ENCODE measurements at places on chromosomes 13 and 19. TPM values are rescaled to one million over a fixed set of nuclear protein-coding genes. Genes with fewer than 3 reads are reported as not detected.

GRCh38 chr13:75410207-75410606, 71.8 kb downstream of the TBC1D4 start:
- DNase-seq: no peak

The MCEMP1 gene
- 2.6 TPM for total RNA-seq

DNA sequence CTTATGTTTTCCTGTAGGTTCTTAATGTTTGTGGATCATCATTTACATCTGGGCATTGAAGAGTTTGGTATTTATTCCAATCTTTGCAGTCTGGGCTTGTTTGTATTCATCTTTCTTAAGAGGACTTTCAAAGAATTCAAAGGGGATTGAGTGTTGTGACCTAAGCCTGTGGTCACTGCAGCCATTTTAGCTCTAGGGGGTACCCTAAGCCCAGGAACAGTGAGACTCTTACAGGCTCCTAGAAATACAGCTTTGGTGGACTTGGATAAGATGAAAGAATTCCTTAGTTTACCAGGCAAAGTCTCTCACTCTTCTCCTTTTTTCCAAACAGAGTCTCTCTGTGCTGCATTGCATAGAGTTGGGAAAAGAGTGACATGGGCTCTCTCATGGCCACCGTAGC, 2539.0 kb upstream of the PCDH20 start:
- DNase-seq: no peak

GRCh38 chr19:51743405-51743804, 8.3 kb downstream of the FPR1 start:
- no peak for DNase-seq

DNA sequence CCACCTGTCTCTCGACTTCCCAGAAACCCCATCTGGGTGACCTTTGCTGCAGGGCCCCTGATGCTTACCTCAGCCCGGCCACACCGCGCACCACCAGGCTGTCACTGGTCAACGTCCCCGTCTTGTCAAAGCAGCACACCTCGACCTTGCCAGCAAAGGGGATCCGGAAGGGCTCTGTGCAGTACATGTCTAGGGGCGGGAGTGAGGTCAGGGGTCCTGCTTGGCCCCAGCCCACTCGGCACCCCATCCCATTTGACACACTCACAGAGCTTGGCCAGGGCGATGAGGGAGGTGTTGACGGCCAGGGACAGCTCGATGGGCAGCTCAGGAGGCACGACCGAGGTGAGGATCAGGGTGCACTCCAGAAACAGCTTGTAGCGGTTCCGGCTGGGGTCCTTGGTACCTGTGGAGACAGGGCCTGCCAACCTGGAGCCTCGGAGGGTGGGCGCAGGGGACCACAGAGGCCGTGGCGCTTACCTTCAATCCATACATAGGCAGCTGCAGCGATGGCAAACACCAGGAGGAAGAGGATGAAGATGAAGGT, 8.4 kb downstream of the ATP13A1 start:
- no peak for DNase-seq

DNA sequence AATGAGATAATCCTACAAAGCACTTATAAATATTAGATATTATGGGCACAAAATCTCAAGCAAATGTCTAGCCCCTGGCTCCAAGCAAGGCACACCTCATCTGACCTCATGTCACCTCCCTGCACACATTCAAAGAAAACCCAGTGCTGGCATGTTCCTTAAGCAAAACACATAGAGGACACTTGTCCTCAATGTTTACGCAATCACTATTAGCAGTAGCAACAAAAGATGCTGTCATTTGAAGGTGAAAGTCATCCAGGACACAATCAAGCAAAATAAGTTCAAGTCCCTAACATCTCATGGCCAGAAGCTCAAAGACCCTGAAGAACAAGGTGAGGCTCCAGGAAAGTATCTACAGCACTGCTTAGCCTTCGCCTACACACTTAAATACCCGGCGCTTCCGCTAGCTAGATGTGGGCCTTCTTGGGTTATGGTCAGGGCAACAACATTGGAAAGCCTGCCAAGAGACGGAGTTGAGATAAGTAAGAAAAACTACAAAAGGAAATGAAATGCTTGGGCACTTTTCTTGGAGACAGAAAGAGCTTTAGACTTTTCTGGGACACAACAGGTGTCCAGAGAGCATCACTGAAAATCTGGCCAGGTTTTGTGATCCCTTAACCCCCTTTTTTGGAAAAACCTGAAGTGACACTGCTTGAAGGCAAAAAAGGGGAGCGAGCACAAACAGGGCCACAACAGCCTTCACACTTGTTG, 85.7 kb downstream of the FOXO1 start:
- DNase-seq: no peak

The ZNF829 gene
- total RNA-seq: 4.1 TPM

The PRKCG gene
- total RNA-seq: not detected

The CPAMD8 gene
- total RNA-seq: 9.6 TPM

GRCh38 chr13:70424428-70424827, 316.2 kb upstream of the KLHL1 start:
- DNase-seq: no peak

The CPB2 gene
- total RNA-seq: not detected

The PRSS57 gene
- total RNA-seq: not detected

The ADAMTSL5 gene
- total RNA-seq: 48.3 TPM

GRCh38 chr13:90683711-90684131, 663.8 kb upstream of the MIR17HG start:
- DNase-seq: no peak

DNA sequence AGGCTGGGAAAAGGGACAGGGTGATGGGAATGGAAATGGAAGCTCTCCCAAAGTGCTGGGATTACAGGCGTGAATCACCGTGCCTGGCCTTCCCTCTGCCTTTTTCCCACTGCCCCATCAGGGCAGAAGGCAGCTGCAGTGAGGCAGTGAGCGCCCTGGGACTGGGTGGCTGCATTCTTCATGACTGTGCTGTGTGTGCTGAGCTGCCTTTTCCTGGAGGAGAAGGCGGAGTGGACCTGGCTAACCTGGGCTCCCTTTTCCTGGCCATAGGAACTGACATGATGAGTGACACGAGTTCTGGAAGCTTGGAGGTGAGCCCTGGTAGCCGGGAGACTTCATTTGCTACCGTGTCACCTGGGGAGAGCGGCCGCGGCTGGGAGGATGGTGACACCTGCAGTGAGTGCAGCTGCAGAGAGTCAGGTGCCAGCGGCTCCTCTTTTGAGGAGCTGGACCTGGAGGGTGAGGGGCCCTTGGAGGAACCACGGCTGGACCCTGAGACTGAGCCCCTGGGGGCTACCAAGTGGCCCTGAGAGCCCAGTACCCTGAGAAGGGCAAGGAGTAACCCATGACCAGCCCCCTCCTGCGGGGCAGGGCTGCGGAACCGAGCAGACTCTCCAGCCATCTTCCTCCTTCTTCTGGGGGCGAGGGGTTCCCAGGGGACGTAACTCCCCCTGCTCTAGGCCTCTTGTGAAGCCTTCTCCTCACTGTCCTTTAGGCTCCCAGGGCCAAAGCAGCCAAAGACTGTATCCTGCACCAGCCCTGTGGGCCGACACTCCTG, 26.3 kb upstream of the ZNF492 start:
- DNase-seq: no peak

- DNase-seq: no peak
These were observed 13.7 kb downstream of the MICU2 start for GRCh38 chr13:21590231-21590630.

The ZNF20 gene
- 4.3 TPM for total RNA-seq

The PSPN gene
- total RNA-seq: 2.1 TPM

The FCAR gene
- total RNA-seq: 5.2 TPM

DNA sequence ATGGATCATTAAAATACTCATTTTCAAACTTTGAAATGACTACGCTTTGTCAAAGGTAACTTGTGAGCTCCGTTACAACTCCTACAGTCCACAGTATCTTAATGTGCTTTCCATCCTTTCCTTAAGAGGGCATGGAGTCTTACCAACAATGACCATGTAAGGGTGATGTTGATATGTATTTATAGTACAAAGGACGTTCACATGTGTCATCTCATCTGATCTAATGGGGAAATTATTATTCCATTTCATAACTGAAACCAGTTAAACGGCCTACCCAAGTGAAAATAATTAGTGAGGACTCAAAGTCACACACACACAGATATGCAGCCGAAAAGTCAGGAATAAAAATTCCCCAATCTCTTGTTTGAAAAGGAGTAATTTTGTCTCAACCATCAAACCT, 9.6 kb downstream of the USP12 start:
- no peak for DNase-seq

- DNase-seq: no peak
These were observed 436.5 kb downstream of the KCTD12 start for GRCh38 chr13:76449716-76450115.

GRCh38 chr13:33262062-33262487, 23.5 kb downstream of the STARD13 start:
- DNase-seq: no peak

GRCh38 chr19:23779645-23780044, 21.0 kb upstream of the ZNF681 start:
- no peak for DNase-seq

DNA sequence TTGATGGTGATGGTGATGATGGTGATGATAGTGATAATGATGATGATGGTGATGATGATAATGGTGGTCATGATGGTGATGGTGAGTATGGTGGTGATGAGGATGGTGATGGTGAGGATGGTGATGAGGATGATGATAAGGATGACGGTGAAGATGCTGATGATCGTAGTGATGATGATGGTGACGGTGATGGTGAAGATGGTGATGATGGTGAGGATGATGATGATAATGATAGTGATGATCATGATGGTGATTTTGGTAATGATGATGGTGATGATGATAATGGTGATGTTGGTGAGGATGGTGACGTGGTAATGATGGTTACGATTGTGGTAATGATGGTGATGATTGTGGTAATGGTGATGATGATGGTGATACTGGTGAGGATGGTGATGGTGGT, 10.8 kb upstream of the BCAT2 start:
- DNase-seq: no peak

GRCh38 chr13:109361562-109362289, 424.7 kb downstream of the IRS2 start:
- DNase-seq: no peak

GRCh38 chr13:24929196-24929595, 165.2 kb downstream of the RNF17 start:
- no peak for DNase-seq
